ENCODE measurements at places on chromosomes 12 and 14.

GRCh38 chr12:50518090-50518489, 13.3 kb downstream of the DIP2B start:
- no peak for DNase-seq

GRCh38 chr12:48875944-48876515, 10.4 kb upstream of the RND1 start:
- DNase-seq = no peak

GRCh38 chr12:97301576-97301975, 161.0 kb upstream of the RMST start:
- no peak for DNase-seq

DNA sequence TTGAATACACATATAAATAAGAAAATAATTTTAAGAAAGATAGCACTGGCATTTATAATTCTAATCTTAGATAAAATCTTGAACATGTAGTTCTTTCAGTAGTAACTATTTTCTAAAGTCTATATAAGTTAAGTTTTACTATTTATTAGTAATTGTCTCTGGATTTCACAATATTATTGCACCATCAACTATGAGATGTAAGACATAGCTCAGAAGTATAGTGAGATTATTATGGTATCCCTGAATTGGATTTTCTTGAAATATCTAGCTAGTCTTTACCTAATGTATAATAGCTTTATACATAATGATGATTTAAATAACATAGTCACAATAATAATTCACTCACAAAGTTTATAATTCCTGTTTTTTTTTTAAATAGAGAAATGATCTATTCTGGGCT, 6.7 kb downstream of the CLEC12A start:
- no peak for DNase-seq

DNA sequence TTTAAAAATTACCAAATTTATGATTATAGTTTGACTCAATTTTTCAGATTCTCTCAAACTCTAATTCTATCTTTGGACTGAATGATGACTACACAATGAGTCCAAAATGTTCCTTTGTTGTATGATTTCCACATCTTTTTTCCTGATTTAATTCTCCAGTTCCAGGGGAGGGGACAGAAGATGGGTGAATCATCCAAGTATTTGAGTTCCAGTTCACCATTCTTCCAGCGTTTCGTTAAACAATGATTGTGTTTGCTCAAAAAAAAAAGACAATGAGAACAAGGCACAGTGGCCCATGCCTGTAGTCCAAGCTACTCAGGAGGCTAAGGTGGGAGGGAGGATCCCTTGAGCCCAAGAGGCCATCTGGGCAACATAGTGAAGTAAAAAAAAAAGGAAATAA, 23.8 kb downstream of the BAZ1A start:
- no peak for DNase-seq

DNA sequence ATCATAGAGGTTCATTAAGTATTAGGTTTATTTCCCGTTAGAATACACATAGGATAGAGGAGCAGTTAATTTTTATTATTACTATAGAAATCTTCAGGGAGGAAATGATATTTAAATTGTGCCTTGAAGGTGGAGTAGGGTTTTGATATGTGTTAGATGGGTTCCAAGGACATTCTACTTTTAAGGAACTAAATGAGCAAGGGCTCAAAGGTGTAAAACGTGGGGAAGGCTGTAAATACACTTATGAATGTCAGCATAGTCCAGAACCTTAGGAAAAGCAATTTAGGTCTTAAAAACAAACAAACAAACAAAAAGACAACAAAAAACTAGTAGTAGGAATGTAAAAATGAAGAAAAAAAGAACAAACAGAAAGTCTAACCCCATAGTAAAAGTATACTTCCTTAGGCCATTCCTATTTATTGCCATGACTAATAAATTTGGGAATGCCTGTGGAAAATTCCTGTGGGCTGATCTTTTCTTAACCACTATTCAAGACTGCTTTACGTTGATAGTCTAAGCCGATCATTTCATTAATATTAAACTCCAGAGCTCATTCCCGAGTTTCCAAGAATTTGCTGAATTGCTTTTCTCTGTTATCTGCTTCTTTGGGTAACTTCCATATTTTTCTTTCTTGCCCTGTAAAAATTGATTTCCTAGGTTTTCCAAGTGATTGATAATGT, 180.3 kb downstream of the RAD51B start:
- DNase-seq = no peak

DNA sequence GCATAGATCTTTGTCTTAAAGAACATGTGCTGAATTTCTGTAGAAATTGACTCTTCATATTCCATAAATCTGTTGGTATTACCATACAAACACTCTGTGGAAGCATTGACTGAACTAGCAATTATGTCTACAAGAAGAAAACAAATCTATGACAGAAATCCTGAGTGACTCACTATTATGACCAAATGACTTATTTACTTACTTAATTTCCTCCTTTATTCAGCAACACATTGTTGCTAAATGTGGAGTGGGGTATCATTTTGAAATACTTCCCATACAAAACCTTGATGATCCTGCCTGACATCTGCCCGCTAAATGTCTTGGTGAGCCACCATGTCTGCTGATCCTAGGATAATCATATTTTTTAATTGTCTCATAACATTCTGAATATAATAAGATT, 99.1 kb upstream of the SLCO1C1 start:
- no peak for DNase-seq

GRCh38 chr14:105855893-105856675, 329.7 kb downstream of the TMEM121 start:
- no peak for DNase-seq

DNA sequence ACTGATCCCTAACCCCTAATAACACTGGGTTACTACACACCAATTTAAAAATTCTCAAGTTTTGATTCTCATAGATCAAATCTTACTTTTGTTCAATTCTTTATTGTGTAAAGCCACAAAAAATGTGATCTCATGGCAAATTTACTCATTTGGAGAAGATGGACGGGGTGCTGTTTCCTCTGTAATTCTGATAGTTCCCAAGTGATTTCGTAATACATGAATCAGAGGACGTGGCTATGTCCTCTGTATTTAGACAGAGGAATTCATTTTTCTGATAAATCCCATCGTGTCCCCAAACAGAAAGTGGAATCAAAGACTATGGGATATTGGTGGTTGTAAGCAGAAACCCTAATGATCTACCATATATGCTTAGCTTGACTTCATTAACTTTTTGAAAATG, 76.6 kb upstream of the GNG2 start:
- DNase-seq = no peak

DNA sequence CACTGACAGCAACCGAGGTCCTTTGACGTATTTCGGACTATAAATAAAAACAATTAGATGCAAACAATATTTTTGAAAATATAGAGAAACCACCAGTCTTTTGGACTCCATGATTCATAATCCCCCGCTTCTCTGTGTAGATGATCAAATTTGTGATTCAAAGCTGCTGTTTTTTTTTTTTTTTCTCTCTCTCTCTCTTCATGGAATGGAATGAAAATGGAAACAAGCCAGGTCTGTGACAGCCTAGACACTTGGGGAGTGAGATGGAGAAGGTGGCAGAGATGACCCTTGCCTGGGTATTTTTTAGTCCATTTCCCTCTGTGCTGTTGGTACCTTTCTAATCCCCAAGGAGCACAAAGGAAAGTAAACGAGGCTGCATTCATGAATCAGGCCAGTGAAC, 248.5 kb downstream of the GLT1D1 start:
- no peak for DNase-seq

- no peak for DNase-seq
These were observed 34.8 kb downstream of the IRF2BPL start for GRCh38 chr14:76993752-76994151.

DNA sequence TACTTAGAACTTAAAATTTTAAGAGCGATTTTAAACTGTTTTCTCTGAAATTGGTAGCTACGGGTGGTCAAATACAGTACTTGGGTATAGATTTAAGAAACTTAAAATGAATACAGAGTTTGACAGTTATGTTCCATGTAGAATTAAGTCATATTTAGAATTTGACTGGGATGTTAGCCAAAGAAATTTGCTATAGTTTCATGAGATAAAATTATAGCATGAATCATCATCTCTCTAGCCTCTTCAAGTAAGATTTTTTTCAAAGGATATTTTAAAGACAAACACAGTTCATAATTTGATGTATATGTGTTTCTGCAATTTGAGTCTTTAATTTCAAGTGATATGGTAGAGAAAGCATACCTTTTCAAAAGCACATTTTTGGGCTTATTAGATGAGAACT, 41.0 kb downstream of the ZCRB1 start:
- DNase-seq = no peak

DNA sequence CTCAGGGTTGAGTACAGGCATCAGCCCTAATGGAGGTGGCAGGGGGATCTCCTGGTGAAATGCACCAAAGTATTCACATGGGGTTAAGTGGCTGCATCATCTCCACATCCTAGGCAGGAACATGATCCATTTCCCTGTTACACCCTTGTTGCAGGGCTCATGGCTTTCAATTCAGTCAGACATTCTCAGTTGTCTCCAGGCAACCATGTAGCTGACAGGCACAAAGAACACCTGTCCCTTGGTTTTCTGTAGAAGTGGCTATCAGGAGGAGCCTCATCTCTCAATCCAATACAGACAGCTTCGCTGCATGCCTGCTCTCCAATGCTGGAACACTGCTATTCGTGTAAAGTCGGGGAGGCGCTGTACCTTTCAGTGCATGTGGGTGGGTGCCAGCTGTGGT, 299.0 kb upstream of the FOXG1 start:
- no peak for DNase-seq

DNA sequence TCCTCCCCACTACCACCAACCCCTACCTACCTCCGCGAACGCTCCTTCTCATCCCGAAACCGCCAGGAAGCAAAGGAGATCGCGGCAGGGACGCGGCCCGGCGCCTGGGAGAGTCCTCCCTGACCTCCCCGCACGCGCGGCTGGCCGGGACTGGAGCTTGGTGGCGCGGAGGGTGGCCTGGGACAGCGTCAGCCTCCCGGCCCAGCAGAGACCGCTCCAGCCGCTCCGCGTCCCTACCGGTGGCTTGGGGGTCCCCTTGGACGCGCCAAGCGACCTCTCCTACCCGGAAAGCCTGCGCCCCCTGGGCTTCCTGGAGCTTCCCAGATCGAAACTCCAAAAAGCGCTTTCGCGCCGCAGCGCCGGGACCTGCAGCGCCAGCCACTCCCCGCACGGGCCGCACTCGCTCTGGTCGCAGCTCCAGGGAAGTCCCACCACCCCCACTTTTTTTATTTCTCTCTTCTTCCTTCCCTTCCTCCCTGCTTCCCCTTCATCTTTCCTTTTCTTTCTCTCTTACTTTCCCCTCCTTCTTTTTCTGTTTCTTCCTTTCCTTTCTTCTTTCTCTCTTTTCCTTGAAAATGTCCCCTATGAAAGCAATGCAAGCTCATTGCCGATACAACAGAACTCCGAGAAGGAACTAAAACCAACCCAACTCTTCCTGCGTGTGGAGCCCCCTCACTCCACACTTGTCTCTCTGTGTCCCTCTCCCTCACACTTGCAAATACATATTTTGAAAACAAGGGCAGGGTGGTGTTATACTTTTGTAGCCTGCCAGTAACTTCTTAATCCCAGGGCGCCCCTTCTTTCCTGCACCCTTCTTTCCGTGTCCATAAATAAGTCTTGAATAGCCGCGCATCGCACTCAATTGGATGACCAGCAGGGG, 3.8 kb downstream of the DIO3 start:
- no peak for DNase-seq

DNA sequence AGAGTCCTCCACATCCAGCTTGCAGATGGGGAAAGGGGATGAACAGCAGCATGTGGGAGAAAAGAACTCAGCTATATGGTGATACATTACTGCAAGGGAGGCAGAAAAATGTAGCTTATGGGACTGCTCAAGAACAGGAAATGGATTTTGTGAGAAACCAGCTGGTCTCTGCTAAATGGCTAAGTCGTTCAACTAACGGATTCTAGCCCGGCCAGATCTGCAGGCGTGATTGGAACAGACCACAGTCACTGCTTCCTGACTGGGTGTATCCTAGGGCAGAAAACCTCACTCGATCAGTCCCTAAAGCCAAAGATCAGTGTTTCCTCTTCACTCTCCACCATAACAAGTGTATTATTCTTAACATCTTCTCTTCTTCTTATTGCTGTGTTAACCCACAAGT, 8.1 kb upstream of the PTGDR start:
- DNase-seq = no peak

- DNase-seq = no peak
These were observed 161.3 kb upstream of the LMNTD1 start for GRCh38 chr12:25714198-25714984.

GRCh38 chr14:80605536-80605935, 336.0 kb downstream of the CEP128 start:
- DNase-seq = no peak

GRCh38 chr14:89811954-89812575, 142.5 kb downstream of the EFCAB11 start:
- DNase-seq = no peak

GRCh38 chr12:30613119-30613830, 82.4 kb downstream of the IPO8 start:
- no peak for DNase-seq

- DNase-seq = no peak
These were observed 2.2 kb upstream of the EML1 start for GRCh38 chr14:99790978-99791376.

GRCh38 chr14:24307575-24308341, at the start of gene CIDEB:
CIDEB (minus strand) TSS chr14:24307977; CDS start chr14:24307858, 119 bp downstream.
- no peak for DNase-seq

GRCh38 chr14:58901826-58902225, 264.1 kb downstream of the DACT1 start:
- DNase-seq = no peak

DNA sequence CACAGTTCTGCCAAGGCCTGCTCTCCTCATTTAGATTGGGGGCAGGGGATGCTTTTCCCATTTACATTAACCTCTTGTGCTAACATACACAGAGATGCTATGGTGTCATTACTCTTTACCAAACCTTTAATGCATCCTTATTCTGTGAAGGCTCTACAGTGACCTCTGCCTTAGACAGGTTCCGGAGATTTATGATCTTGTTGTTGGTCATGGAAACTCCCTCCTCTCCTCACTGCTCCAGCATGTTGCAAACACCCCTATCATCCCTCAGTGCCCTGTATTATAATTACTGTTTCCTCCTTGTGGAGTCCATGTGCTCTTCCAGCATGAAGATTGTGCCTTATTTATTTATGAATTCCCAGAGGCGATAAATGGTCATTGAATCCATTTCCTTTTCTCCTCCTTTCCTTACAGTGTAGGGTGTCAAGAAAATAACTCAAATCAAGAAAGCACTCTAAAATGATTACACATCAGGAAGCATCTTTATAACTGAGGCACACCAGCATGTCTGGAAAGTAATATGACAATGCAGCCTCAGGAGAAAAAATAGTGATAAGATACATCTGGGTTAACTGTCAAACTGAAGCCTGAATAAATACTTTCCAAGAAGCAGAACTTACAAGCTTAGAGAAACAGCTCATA, 37.8 kb downstream of the RTN1 start:
- DNase-seq = no peak

All from spinal cord (tissue), 10 donors.